Kidney glomerular epithelial cell (primary cell): ENCODE measurements at places on chromosomes 3 and 15.

DNA sequence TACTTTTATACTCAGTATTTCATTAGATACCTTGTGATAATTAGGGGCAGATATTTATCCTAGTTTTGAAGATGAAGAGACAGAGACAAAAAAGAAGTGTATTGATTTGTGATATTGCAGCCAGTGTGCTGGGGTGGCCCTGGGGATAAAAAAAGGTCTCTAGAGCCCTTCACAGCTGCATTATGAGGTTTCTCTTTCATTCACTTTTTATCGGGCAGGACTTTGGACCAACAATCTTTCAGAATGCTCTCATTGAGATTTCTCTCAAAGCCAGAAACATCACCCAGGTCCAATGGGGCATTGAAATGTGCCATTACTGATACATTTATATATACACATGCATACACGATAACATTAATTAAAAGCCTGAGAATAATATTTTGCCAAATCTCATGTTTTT is 20.5 kb upstream of the SELENOT start:
- DNase-seq: no peak

DNA sequence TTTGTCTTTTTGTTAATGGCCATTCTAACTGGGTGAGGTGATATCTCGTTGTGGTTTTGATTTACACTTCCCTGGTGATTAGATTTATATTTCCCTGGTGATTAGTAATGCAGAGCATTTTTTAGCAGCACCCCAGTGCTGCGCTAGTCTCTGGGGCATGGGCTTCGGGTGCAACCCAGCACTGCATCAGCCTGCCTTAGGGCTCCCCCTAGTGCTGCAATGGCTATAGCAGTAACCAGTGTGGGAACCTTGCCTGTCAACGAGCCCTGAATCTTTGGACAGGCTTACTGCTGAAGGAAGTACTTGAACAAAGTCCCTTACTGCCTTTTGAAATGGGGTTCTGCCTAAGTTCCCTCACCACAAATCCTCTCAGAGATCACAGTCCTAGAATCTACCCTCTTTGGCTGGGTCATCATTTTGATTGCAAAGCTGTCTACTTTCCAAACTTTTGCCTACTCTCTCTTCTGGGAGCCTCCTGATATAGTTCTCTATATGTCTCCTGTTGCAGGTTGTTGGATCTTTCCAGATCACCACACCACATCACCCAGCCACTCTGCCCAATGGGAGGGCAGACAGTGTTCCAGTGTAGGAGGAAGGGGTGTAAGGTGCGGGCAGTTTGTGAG is 79.2 kb upstream of the CCNL1 start:
- DNase-seq: peak; percentile 16

DNA sequence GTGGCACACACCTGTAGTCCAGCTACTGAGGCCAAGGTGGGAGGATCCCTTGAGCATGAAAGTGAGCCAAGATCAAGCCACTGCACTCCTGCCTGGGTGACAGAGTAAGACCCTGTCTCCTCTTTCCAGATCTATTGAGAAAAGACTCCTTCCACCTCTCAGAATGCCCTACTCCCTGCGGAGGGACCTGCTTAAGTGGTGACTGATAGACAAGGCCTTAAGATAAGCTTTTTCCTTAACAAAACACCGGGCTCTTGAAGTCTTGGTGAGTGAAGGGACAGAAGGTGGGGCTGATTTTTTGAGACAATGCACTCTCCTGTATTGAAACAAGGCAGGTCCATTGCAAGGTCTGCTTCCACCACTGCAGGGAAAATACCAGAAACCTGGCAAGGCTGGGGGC is 338.4 kb upstream of the FRG2C start:
- no peak for DNase-seq

DNA sequence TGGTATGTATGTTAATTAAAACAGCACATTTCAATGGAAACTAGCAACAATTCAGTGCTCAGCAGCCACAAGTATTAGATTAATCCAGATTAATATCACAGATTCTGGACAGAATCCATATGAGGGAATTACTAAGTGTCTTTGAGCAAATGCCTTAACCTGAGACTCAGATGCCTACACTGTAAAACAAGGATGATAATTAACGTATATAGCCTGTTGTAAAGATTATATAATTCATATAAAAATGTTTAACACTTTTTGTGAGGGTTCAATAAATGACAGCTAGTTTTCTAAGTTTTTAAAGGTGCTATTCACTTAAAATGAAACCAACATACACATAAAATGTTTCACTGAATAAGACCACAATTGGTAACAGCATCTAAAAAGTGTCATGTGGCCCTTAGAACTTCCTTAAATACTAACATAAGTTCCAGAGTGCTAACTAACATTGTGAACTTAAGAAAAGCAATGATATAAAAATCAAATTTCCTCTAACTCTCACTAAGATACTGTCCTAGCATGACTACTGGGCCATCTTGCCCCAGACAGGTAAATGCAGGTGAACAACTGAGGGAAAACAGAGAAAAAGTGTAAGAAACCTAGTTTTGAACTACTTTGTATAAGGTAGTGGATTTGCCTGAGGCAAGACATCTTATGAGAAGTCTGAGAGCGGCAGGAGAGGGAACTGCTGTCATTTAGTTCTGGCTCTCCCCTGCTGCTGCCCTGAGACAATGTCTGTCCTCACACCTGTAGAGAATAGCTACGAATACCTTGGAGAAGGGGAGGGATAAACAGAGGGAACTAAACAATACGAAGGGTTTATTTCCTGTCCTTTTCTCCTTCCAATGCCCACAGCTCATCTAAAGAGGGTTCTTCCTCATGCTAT is 151.3 kb downstream of the ADAM10 start:
- no peak for DNase-seq
